Renal cortex interstitium (tissue), 15 donors: ENCODE measurements at places on chromosomes 1 and 21.

GRCh38 chr1:26582836-26583460 lies 53.4 kb downstream of the RPS6KA1 start:
- DNase-seq, result no peak

- DNase-seq, result no peak
Observed at GRCh38 chr1:200896531-200897196, 2.0 kb downstream of the INAVA start.

DNA sequence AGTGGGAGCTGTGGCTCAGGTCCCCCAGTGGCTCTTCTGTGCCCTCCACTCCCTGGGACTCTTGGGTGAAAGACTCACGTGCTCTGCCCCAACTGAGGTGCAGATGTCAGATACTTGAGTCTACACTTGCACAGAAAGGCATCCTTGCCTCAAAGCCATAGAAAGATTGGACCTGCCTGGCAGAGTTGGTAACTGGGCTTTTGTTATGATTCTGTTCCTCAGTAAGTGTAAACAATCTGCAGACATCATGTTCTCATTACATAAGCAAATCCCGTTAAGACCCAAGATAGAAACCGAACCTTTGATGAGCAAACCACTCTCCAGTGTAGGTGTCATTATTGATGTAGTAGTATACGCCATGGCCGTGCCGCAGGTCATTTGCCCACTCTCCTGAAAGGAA lies 10.0 kb downstream of the RSPH1 start:
- DNase-seq, result no peak

DNA sequence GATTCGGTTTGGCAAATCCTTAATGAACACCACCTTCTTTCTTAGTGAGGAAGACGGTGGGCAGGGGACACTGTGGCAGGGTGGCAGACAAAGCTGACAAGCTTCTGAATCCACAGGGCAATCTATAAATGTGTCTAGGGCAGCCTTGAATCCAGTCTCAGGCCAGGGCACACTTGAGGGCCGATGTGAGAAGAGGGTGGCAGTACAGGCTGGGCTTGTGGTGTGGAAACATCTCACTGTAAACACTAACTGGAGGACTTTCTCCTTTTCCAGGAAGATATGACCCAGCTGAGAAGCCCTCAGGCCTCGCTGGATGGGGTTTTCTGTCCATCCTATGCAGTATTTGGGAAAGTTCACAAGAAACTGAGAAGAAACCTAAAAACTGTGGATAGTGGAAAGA lies 46.5 kb downstream of the PKP1 start:
- DNase-seq, result no peak

DNA sequence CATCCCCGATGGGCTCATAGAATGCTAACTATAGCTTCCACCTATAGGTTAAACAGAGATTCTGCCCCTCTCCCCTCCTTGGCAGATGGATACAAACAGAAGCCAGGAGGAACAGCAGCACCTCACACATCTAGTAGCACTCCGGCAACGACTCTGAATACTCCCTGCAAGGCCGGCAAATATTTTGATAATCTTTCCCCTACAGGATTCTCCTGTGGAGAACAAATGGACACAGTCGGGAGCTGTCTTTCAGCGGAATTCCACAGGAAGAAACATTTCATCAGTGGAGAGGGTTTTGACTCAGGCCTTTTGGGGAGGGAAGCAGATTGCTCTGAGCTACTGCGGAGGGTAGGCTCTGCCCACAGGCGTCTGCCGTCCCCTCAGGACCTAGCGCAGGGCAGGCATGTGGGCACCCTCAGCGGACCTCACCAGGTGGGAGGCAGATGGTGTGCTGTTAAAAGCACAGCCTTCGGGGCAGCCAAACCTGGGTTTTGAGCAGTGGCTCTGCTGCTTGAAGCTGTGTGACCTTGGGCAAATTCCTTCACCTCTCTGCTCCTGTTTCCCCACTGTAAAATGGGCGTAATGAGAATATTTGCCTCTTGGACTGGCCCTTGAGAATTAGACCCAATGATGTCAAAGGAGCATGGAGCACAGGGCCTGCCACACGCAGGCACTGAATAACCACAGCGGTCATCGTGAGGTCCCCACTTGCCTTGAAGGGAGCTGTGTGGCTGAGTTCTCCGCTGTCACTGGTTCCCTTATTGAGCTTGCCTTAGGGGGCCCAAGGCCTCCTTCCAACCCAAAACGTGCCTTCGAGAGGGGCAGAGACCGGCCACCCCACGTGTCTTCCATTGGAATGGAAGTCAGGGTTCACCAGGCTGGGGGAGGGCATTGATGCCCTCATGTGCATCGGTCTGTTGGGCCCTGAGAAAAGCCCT lies 19.2 kb upstream of the BCAR3 start:
- DNase-seq, result no peak
